ENCODE measurements at places on chromosomes 16 and 17.

GRCh38 chr16:3961449-3961849 lies 80.9 kb upstream of the CREBBP start:
- DNase-seq: no peak

GRCh38 chr16:31334934-31335333 lies 20.0 kb upstream of the ITGAX start:
- no peak for DNase-seq

DNA sequence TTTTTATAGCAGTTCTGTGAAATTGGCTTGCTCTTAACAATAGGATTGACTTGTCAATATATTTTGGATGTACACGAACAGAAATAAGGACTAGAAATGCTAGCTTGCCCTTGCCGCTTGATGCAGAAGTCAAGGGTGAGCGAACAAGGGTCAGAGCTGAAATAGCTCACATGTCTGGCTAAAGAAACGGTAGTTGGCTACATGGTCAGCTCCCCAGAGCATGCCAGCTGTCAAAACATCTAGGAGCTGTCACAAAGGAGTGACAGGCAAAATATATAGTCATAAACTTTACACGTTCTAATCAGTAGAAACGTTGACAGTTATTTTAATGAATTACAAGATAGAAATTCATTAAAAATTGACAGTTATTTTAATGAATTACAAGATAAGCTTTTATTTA lies 2.9 kb upstream of the MEIOB start:
- no peak for DNase-seq

DNA sequence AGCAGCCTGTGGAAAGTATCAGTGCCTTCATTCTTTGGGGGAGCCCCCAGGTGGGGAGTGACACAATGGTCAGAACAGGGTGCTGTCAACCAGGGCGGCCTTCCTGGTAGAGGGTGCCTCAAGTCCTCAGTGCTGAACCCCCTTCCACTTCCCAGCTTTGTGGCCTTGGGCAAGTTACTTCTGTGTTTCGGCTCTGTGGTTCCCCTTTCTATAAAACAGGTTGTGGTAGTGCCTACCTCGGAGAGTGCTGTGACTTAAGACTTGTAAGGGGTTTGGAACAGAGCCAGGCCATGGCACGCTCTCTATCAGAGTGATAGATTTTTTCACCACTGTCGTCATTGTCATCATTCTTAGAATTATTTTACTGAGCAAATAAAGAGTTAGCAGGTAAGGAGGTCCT lies 141.1 kb downstream of the CCDC182 start:
- peak; percentile 70 for DNase-seq

GRCh38 chr17:12078791-12079190 lies 58.1 kb downstream of the MAP2K4 start:
- no peak for DNase-seq

- no peak for DNase-seq
These were observed 43.4 kb upstream of the GSE1 start for GRCh38 chr16:85569615-85570212.

GRCh38 chr17:17635126-17635525 lies 43.6 kb upstream of the PEMT start:
- no peak for DNase-seq

DNA sequence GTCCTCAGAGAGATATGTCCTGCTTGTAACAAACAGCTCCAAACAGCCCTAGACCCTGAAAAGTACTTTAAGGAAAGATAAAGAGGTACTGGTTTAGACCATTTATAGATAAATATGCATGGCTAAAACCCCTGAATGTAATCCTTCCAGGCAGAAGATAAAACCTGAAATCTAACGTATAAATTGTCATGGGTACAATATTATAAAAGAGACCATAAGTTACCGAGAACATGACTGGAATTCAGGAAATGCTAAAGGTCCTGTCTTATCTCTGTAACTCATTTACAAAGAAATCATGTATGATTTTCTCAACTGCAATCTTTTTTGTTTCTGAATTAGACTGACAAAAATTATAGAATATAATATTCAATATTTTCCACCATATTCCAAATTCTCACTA lies 9.2 kb upstream of the KANSL1 start:
- no peak for DNase-seq

DNA sequence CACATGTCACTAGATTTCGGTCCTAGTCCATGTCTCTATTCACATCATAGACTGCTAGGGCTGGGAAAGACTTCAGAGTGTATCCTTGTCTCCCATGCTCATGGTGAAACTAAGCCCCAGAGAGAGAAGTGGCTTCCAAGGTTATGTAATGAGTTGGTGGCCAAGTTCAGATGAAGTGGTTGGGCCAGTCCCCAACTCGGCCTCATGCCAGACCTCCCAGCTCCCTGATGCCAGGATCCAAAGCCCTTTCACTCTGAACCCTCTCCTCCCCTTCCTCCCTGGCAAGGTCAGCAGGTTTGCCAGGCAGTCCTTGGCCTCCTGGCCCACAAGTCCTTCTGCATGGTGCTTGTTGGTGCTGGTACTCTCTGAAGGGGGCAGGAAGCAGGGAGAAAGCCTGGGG lies 189.7 kb downstream of the AXIN2 start:
- no peak for DNase-seq

DNA sequence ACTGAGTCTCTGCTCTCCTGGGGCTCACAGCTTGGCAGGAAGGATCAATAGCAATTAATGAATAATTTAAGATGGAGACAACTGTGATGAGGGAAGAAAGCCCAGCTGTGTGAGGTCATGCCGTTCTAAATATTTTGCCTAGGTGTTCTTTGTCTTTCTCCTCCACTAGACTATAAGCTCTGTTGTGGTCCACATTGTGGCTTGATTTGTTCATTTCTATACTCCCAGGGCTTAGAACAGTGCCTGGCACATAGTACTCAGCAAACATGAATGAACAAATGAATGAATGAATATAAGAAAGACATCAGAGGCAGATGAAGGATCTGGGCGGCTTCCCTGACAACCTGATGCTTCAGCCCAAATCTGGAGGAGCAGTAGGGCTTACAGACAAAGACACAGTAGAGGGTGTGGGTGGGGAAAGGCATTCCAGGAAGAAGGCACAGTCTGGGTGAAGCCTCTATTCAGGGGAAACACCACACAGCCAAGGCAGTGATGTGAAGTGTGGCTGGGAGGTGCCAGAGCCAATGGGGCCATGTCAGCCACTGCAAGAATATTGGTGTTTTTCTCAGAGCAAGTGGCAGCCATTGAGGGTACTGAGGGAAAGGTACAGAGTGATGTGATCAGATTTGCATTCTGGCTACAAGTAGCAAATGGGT lies 8.3 kb downstream of the CDH13 start:
- DNase-seq: no peak

GRCh38 chr16:56357765-56358322 lies 67.5 kb downstream of the AMFR start:
- DNase-seq: no peak

DNA sequence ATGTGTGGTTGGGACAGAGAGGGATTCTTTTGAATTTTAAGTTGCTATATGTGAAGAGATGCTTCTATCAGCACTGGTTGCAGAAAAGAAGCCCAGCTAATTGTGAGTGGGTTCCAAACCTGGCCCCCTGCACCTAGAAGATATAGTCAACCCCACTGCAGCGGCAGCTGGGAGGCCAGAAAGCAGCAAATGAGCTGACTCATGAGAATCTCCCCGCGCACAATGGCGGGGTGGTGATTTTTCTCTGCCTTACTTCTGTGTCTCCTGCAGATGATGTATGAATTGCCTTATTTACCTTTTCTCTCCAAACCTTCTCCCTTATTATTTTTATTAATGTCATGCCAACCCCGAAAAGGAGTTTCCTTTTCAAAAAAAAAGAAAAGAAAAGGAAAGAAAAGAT lies 89.7 kb downstream of the MAF start:
- no peak for DNase-seq

DNA sequence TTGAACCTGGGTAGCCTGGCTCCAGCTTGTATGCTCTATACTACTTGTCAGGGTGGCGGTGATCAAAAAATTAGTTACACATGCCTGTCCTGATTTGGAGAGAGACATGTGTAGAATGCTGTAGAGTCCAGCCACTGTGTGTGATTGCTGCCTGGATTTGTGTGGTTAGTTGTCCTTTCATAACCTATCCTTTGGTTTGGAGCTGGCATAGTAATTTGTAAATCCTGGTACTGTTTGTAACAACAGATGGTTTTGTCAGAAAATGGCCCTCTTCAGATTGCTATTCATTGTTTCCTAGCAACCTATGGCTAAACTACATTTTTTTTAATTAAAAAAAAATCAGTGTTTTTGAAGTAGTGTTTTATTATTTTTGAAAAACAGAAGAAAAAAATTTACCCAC lies 30.5 kb downstream of the ETV4 start:
- DNase-seq: no peak

GRCh38 chr17:77746393-77746792 lies 212.1 kb upstream of the TNRC6C start:
- no peak for DNase-seq

- no peak for DNase-seq
These were observed 80.5 kb downstream of the SMG6 start for GRCh38 chr17:2222901-2223616.

- DNase-seq: no peak
These were observed 375 bp downstream of the SLC25A11 start for GRCh38 chr17:4939546-4939795.

DNA sequence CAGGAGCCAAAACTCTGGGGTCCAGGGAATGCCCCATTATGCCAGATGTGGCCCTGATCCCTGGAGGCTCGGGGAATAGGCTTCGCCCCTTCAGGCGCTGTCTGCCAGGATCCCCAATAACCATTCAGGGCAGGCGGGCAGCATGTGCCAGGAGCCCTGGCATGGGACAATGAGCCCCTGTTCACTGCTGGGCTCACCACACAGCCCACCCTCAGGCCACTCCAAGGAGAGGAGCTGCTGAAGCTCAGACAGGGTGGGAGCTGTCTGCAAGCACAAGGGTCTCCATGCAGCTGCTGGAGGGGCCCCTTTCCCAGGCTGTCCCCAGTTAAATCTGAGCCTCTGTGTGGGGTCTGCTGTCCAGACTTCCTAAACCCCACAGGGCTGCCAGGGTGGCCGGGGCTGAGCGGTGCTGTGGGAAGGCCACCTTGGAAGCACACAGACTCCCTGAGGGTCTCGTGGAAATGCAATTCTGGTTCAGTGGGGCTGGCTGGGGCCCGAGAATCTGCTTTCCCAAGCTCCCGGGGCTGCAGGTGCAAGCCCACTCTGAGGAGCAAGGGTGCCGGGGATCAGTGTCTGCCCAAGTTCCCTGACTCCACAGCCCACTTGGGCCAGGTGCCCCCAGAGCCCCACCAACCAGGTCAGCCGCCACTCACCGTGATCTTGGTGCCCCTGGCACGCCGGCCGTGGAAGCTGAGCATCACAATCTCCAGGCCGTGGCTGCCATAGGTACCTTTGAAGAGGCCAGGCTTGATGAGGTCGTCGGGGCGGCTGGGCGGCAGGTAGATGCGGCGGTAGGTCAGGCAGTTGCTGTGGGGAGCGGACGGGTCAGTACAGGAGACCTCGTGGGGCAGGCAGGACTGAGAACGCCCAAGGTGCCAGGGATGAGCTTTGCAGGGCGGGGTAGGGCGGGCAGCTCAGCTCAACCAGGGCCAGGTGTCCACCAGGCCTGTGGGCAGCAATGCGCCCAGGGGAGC lies 17.7 kb upstream of the C16orf95 start:
- DNase-seq: no peak

DNA sequence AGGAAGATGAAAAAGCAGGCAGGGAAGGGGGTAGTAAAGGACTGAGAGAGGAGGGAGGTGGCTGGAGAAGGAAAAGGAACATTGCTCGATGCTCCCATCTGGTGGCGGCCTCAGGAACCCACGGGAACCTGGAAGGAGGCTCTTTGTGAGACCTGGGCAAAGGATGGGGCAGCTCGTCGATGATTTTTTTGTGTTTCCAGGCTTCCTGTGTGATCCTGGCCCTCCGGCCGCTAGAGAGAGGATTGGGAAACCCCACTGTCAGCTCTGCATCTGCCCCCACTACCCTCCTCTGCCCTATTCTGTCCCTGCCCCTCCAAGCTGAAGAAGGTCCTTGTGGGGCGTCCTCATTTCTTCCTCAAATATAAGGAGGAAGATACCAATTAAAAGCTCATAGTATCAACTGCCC lies 6.6 kb downstream of the WFIKKN2 start:
- DNase-seq: no peak

GRCh38 chr16:17273142-17273561 lies 197.6 kb downstream of the XYLT1 start:
- DNase-seq: no peak

DNA sequence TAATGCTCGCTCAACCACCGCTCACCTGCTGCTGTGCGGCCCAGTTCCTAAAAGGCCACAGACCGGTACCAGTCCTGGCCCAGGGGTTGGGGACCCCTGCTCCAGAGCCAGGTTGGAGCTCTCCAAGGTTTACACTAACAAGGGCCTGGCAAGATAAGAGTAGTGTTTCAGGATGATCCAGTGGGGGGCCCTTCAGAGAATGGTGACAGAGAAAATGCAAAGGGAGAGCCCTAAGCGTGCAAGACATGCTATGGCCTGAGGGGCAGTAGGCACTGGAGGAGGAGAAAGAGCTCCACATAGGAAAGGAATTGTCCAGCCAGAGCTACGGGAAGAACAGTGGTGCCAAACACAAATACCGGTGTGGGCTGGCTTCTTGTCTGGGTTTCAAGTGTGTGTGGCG lies 233.4 kb downstream of the STX8 start:
- no peak for DNase-seq

GRCh38 chr17:65170839-65171238 lies 33.7 kb downstream of the RGS9 start:
- DNase-seq: no peak

DNA sequence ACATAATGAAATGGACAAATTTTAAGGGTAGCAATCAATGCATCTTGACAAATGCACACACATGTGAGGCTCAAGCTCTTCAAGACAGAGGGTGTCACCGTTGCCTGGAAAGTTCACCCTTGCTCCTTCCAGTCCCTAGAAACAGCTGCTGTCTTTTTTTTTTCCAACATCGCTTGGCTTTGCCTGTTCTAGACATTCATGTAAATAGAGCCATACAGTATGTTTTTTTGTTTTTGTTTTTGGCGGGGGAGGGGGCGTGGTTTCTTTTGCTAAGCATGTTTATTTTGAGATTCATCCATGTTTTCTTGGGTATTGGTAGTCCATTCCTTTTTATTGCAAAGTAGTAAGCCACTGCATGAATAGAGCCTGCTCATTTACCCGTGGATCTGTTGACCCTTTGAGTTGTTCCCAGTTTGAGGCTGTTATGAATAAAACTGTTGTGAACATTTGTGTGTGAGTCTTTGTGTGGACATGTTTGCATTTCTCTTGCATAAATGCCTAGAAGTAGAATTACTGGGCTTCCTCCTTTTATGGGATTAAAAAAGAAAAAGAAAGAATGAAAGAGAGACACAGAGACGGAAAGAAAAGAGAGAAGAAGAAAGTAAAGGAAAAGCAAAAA lies 78.4 kb downstream of the NT5M start:
- DNase-seq: no peak

- DNase-seq: no peak
These were observed 26.5 kb downstream of the KANSL1 start for GRCh38 chr17:46166692-46167249.

- DNase-seq: no peak
These were observed 5.2 kb upstream of the SMARCD2 start for GRCh38 chr17:63847525-63848249.

GRCh38 chr16:58462997-58463941 lies 36.7 kb upstream of the NDRG4 start:
- no peak for DNase-seq

DNA sequence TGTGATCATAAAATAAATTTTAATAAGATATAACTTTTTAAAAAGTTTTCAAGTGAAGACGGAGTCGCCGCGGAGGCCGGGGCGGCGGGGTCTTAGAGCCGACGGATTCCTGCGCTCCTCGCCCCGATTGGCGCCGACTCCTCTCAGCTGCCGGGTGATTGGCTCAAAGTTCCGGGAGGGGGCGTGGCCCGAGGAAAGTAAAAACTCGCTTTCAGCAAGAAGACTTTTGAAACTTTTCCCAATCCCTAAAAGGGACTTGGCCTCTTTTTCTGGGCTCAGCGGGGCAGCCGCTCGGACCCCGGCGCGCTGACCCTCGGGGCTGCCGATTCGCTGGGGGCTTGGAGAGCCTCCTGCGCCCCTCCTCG lies at the start of gene FOXC2:
Gene FOXC2 (plus strand): TSS at position 229 of the 365 bp plus-strand sequence. CDS start 507 bp downstream, outside the sequence.
- DNase-seq: no peak
